Omental fat pad (tissue), 4 donors: ENCODE measurements at places on chromosomes 1 and 21. TPM values are rescaled to one million over a fixed set of nuclear protein-coding genes. Genes with fewer than 3 reads are reported as not detected.

GRCh38 chr1:201881617-201882016 lies 7.1 kb upstream of the SHISA4 start:
- no peak for DNase-seq

Gene TBCE
- 21.4 TPM for total RNA-seq

GRCh38 chr1:16145030-16145661 lies 10.7 kb downstream of the EPHA2 start:
- DNase-seq: peak; percentile 58

DNA sequence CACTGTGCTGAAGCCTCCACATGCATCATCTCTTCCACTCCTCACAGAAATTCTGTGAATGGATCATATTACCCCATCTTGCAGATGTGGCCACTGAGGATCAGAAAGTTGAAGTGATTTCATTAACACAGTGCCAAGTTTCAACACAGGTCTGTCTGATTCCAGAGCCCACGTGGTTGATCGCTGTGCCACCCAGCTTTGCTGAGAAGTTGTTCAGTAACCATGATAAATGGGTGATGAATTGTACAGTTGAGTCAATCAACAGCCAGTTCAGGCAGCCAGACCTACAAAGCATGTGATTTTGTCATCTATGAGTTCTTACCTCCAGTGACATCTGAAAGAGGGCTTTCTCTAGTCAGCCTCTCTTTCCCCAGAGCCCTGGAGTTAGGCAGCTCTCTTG lies 61.8 kb upstream of the GRHL3 start:
- DNase-seq: no peak

Gene ANGPTL7
- total RNA-seq: 11.0 TPM

- DNase-seq: no peak
These were observed 18.8 kb upstream of the SCCPDH start for GRCh38 chr1:246705368-246705767.

- no peak for DNase-seq
These were observed 317.5 kb downstream of the ASTN1 start for GRCh38 chr1:176847052-176847451.

Gene KRTAP10-2
- not detected for total RNA-seq

DNA sequence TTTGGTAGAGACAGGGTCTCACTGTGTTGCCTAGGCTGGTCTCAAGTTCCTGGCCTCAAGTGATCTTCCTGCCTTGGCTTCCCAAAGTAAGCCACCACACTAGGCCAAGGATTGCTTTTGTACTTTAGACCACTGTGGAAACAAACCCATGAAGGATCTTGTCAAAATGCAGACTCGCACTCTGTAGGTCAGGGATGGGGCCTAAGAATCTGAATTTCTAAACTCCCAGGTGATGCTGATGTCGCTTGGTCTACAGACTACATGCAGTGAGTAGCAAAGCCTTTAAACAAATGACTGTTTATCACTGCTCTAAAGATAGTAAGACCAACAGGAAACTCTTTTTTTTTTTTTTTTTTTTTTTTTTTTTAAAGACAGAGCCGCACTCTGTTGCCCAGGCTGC lies 54.1 kb upstream of the MUTYH start:
- no peak for DNase-seq

- DNase-seq: no peak
These were observed 24.3 kb downstream of the WNT2B start for GRCh38 chr1:112533029-112533428.

Gene PLPPR4
- 1.9 TPM for total RNA-seq

DNA sequence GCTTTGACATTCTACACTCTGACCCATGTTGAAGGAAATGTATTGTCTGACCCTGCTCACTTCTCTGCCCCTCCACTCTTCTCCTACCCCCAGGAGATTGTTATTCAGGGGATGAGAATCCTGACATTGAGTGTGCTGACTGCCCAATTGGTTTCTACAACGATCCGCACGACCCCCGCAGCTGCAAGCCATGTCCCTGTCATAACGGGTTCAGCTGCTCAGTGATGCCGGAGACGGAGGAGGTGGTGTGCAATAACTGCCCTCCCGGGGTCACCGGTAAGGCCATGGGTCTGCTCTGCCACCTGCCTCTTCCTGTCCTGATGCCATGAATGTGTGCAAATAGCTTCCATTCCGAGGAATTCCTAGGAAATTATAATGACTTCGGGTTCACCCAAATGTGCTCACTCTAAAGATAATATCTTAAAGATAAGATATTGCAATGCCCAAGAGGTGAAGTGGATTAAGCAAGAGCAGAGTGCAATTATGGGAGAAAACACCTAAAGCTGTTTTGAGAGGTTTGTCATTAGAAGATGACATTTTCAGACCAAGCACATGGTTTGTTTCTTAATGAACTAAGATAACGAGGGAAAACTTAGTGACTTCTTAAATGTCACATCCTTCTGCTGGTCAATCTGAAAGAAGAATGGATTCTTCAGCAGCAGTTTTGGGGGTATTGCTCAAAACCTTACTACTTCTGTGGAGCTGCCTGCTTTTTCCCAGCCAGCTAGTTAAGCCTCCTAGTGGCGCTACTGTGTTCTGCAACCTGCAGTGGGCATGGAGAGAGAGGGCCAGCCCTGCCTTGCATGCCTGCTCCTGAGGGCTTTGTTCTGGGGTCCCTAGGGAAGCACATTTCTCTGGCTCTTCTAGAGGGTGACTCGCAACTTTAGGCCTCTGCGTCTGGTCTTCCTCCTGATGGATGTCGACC lies 41.6 kb downstream of the LAMC2 start:
- no peak for DNase-seq

- DNase-seq: no peak
These were observed 18.5 kb downstream of the SLC16A1 start for GRCh38 chr1:112937495-112937894.

DNA sequence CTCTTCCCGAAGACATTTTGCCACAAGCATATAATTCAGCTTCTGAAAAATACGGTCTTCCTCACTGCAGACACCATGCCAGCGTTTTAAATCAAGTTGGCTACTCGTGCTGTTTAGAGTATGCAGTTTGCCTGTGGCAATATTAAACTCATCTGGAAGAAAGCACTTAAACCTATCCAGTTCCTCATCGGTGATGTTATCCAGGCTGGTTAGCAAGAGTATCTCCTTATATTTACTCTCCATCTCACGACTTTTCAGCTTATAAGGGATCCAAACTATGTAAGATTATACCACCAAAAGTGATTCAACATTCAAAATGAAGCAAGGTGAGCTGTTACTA lies 9.7 kb upstream of the IFI16 start:
- no peak for DNase-seq

DNA sequence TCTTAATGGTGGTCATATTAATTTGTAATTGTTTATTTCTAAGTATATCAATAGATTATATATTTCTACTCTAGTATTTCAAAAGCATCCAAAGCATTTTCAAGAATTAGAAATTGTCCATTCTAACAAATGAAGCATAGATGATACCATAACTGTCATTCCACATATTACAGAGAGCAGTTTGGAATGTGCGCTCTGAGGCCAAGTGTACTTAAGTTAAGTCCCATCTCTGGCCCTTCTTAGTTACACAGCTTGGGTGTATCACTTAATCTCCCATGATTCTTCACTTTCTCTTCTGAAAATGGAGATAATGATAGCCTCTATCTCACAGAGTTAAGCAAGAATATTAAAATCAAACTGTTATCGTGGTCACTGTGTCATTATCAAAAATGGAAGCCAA lies 281.1 kb downstream of the MRPL39 start:
- DNase-seq: no peak

GRCh38 chr1:94876362-94876761 lies 50.5 kb downstream of the CNN3 start:
- DNase-seq: no peak

DNA sequence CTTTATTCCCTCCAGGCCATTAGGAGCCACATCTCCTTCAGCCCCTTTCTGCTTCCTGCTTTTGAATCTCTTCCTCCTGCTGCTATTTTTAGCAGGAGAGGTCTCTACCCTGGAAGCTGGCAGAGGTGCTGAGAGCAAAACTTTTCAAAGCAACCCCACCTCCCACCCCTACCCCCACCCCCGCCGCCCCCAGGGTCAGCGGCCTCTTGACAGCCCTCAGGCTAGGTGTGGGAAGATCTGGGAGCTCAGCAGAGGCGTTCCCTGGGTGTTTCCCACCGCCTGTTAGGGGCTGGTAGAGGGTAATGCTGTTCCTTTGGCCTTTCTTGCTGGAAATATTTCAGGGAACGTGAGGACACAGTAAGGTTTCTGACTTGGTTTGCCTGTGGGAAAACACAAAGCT lies 112.5 kb upstream of the CACHD1 start:
- DNase-seq: no peak

GRCh38 chr1:192108161-192108560 lies 50.1 kb upstream of the RGS18 start:
- DNase-seq: no peak

DNA sequence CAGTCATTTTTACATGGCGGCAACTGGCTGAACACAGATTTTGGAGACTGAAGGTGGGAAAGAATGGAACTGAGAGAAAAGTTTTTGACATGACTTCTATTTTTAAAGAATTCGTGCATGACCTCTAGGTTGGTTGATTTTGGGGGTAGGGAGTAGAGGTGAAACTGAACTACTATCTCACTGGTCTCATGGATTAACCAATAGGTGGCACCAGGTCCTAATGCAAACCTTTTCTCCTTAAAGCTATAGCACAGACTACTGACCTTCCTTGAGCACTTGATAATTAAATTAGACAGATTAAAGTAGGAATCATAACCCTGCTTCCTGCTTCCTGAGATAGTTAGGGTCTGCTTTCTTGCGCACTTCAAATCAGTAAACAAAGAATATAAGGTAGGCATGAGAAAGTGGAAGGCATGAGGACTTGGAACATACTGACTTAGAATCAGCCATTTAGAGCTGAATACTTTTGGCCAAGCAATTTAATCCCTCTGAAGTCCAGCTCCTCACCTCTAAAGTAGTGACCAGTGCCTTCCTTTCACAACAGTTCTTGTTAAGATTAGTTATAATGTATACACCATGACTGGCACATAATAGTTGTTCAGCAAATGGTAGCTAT lies 206.0 kb downstream of the CENPF start:
- no peak for DNase-seq

DNA sequence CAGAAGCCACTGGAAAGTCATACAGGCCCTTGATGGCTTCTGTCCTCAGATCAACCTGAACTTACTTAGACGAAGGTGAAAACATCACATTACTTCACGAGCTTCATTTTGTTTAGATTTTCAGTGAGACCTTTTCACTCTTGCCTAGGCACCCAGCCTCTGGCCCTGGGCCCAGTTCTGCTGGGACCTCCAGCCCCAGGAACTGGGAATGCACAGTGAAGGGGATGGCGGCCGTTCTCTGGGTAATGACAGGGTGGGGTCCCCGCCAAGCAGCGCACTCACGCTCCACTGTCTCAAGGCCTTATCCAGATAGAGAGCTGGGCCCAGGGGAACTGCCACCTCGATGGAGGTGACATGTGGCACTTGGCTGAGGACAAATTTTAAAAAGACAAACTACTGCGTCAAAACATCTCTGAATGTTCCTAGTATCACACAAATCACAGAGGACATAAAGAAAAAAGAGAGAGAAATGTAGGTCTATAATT lies 54.8 kb downstream of the NPHP4 start:
- DNase-seq: no peak

- DNase-seq: no peak
These were observed 185.8 kb upstream of the CHODL start for GRCh38 chr21:18058731-18059398.

Gene FH
- 28.5 TPM for total RNA-seq

GRCh38 chr1:25128121-25128621 lies 104.1 kb downstream of the SYF2 start:
- no peak for DNase-seq

DNA sequence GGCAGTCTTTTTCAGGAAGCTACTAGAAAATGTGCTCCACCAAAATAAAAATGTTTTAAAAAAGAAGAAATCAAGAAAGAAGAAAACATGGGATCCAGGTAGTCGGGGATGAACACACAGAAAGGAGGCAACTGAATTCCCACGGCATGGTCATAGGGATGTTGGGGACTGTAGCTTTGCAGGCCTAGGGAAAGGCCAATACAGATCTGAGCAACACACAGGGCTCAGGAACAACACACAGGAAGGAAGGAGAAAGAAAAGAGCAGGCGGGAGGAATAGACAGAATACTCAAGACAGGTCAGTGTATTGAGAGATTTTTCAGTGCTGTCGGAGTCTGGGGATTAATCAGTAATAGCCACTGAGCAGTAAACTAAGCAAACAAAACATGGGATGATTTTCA lies 142.7 kb upstream of the SYT6 start:
- no peak for DNase-seq

Gene KIF21B
- total RNA-seq: 5.0 TPM

DNA sequence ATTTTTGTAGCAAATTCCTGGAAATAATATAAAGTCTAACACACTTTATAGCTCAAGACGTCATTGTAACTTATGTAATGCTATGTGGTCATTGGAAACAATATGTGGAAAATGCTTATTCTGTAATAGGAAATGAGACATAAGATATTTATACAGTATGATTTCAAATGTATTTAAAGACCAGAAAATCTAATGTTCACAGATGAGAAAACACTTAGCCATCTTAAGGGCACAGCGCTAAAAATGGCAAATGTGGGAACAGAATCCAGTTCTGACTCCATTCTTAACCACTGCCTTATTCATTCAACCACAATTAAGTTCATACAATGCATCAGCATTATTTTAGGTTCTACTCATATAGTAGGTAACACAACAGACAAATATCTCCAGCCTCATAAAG lies 12.5 kb downstream of the CSDE1 start:
- no peak for DNase-seq

Gene LCK
- 6.2 TPM for total RNA-seq

Gene GJB3
- not detected for total RNA-seq

GRCh38 chr1:37647281-37647680 lies 12.6 kb upstream of the RSPO1 start:
- no peak for DNase-seq

Gene GPR3
- total RNA-seq: not detected

GRCh38 chr1:4741876-4742423 lies 87.5 kb downstream of the AJAP1 start:
- DNase-seq: no peak

Gene FAM72D
- 0.37 TPM for total RNA-seq

- no peak for DNase-seq
These were observed 65.4 kb upstream of the LMO4 start for GRCh38 chr1:87263281-87263680.

Gene CFAP141
- not detected for total RNA-seq

DNA sequence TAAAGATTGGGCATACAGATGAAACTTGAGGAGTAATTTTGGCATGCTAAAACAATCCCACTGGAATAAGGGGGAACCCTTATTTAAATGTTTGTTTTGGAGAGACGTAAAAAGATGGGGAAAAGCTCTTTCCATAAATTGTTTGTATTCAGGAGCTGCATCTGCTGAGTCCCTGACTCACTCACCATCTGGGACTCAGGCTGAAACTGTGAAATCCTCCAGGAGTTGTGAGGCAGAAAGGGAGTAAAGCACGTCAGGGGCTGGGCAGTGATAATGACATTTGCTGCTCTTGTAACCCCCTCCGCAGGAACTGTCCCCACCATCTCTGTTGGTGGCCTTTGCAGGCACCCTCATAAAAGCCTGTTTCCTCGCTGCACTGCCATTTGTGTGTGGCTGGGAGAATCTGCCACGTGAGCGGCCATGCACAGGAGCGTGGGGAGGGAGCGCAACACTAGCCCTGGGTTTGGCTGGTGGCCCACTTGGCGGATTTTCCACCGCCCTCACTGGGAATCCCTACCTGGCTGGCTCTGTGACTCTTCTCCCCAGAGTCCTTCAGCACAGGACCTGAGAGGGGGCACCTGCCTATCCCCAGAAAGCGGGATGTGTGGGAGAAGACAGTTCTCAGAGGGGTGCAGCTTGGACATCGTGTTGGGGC lies 45.3 kb downstream of the ZSCAN20 start:
- DNase-seq: no peak
